Heart right ventricle (tissue), 16 donors: ENCODE measurements at places on chromosomes 16 and 17. TPM values are rescaled to one million over a fixed set of nuclear protein-coding genes. Genes with fewer than 3 reads are reported as not detected.

DNA sequence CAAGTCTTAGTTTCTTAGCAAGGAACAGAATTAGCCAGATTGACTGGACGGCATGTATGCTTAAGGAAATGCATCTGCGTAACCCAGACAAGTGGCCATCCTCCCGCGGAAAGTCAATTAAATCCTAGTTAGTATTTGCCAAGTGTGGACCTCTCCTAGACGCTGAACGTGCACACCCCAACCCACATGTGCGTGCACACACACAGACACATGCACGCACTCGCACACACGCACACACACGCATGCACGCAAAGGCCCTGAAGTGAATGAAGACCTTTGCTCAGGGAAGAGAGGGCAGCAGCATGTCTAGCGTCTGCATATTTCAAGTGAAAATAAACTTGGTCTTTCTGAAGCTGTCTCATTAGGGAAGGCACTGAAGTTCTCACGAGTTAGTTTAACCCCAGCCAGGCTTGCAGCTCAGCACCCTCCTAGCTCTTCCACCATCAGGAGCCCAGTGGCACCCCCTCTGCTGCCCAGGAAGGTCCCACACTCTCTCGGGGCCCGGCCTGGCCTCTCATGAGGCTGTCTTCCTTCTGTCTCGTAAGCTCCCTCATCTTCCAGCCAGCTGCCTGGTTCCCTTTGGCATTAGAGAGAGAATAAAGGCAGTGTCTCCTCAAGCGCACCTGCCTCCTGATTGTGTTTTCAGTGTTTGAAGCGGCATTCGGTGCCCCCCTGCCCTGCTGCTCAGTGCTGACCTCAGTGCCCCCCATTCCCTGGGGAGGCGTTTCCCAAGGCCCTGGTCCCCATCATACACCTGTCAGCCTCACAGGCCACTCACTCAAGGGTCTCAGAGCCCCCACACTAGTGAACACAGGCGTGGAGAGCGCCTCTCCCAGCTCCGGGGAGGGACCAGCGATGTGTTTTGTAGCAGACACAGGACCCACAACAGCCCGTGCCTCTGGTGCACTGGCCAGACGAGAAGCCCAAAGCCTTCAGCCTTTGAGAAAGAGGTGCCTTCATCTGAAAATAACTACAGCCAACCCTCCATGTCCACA is 52.2 kb upstream of the CHMP6 start:
- DNase-seq, result no peak

GRCh38 chr17:57550016-57550415 is 195.1 kb downstream of the CCDC182 start:
- no peak for DNase-seq

DNA sequence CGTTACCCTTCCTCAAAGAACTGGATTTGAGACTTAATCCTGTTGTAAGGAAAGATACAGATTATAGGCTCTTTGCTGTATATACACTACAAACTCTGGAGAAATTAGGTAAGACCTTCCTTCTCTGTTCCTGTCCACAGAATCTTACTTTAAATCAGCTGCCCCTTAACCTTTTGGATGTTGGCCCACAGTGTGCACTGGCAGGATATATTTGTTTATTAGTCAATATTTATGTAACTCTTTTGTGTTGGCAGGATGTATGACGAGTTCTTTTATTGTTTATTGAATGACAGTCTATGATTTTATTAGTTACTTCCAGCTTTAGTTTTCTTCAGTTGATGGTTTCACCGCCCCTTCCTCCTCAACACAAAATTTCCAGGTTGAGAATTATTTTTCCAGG is 19.7 kb downstream of the LRRC36 start:
- no peak for DNase-seq

DNA sequence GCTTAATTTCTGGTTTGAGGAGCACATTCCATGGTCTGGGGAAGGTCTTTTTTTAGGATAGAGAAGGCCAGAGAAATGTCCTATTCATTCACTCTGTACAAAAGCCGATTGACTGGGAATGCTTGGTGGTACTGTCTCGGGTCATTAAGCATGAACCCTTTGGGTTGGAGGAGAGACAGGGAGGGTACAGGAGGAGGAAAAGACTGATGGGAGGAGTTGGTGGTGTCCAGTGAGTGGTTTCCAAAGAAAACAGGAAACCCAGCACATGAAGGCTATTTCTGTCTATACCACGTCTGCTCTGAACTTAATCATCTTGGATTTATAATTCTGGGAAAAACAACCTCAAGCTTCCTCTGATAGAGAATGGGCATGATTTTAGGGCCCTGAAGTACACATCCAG is 111.9 kb downstream of the XYLT1 start:
- no peak for DNase-seq

The SHISA9 gene
- total RNA-seq, result not detected
